ENCODE measurements at places on chromosomes 6 and 20.
A peak's percentile ranks its signal among the peaks of the same experiment; 100 is the strongest.

DNA sequence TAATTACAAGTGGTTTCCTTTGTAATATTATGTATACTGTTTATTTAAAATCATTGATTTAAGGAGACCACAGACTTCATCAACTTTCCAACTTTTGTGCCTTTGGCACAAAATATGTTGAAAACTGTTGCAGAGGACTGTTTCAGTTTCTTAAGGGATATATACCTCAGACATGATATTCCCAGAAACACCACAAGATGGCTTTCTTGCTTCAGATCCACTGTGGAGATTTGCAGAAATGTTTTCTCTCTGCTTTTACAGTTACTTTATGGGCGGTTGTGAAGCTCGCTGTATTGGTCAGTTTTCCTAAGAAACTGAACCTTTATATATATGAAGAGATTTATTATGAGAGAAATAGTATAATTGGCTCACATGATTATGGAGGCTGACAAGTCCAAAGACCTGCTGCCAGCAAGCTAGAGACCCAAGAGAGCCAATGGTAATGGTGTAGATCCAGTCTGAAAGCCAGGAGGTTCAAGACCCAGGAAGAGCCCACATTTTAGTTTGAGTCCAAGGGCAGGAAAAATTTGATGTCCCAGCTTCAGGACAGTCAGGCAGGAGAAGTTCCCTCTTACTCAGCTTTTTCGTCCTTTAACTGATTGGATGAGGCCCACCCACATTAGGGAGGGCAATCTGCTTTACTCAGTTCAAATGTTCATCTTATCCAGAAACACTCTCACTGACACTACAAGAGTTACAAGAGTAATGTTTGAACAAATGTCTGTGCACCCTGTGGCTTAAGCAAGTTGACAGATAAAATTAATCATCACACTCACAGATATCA is 12.8 kb downstream of the ME1 start:
- DNase-seq = peak; percentile 63

DNA sequence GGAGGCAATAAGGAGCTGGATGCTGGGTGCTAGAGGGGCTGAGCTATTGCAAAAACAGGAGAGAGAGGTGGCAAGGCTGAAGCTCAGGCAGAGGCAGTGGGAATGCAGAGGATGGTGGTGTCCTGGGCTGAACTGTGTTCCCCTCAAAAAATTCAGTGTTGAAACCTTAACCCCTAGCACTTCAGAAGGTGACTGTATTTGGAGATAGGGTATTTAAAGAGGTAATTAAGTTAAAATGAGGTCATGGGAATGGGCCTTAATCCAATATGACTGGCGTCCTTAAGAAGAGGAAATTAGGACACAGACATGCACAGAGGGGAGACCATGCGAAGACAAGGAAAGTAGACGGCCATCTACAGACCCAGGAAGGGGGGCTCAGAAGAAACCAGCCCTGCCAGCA is 11.5 kb upstream of the MMP9 start:
- DNase-seq = no peak

GRCh38 chr6:168678588-168678987 is 237.6 kb downstream of the SMOC2 start:
- DNase-seq = no peak

DNA sequence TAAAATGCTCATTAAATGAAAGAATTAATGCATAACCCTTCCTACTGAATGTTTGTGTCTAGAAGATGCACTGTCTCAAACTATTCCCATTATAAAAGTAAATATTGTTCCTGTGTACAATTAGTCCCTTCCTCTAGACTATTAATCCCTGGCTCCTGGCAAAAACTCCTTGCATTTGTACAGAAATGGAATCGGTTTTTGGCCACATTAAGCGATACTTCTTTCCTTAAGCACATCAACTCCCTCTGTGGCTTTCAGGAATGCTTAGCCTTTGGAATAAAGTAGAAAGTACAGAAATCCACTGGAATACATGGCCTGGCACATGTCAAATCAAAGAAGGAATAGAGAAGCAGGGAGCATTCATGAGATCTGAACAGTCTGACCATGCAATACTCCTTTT is 179.8 kb downstream of the GMPR start:
- DNase-seq = no peak

GRCh38 chr20:57907131-57908000 is 197.6 kb upstream of the PMEPA1 start:
- DNase-seq = no peak

DNA sequence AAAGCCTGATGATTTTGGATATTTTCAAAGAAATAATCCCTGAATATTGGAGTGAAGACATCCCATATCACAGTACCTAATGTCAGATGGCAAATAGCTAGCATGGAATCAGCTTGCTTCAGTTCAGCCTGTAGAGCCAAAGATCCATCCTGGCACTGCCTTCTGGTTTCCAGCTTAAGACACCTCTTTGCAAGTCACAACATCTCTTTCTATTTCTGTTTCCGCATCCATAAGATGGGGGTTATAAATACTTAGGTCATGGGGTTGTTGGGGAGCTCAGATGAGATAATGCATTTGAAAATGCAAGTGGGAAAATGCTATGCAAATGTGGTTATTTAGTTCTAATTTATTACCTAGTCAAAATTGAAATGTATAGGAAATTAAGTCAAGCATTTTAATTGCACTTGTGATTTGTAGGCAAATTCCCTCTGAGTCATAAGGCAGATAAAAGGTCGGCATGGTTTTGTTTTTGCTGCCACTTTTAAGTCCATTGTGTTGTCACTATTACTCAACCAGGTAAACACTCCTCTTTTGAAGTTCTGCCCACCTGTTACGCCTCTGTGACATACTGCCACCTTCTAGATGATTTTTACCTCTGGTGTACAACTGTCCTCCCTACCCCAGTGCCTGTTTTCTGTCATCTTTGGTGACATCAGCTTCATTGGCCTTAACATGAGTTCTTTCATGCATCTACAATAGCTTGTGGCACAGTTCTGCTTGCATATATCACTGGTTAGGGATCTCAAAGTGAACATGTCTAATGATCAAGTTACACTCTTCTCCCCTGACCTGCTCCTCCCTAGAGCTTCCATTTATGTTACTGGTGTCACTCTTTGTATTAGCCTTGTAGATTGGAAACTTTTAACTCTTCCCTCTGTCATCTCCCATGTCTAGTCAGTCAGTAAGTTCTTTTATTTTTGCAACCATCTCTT is 96.6 kb downstream of the CDKAL1 start:
- DNase-seq = no peak

DNA sequence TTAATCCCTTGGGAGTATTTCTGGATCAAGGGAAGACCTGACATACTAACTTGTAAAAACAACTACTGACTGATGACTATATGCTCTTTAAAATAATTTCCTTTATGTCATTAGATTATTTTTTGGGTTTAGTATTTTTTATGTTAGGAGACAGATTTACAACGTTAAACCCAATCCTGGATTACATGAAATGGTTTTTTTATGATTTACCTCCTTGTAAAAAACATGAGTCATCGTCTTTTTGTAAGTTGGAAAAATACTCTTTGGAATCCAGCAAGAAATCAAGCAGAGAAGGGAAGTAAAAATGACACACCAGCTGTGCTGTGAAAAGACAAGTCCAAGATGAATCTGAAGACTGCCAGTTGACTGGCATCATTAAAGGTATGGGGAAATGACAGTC is 6.7 kb downstream of the STK4 start:
- DNase-seq = no peak

DNA sequence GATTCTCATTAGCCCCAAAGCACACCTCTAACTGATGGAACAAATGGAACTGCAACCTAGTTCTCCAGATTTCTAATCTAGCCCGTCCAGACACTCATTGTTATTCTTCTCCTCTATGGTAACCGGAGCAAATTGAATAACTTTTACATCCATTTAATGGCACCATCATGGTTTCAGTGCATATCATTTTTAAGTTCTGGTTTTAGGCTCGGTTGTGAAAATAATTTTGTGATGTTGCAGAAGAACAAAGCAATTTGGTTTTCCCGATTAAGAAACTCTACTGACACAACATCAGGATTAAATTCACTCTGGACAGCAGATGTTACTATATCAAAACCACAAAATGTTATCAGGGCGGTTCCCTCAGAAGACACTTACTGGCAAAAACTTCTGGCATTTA is 42.5 kb upstream of the HBS1L start:
- no peak for DNase-seq

DNA sequence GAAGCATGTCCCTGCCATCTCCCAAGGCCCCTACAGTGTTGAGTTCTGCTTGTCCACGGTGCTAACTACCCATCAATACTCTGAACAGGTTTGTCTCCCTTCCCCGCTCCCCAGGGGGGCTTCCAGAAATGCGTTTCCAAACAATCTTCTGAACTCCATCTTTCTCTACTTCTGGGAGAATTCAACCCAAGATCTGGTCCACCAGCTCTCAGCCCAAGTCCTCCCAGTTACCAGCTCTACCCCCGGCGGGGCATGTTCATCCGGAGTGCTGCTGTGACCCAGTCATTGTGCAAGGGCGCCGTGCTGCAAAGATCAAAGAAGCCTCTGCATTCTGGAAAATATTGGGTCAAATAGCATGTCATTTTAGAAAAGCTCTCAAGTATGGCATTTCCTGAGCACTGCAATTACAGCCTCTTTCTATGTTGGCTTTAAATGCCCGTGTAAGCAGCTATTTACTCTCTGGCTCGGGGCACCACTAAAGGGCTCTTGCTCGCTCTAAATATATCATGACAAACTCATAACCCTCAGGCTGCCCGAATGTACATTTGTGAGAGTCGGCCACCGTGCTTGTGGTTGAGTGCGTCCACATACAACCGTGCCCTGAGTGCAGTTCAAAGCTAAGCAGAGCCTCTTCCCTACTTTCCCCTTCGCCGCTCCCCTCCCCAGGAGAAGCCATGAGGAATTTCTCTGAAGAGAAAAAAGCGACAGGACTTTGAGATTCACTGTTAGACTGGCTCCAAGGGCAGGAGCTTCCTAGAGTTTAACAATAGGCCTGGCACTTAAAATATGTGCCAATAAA is 71.6 kb downstream of the BANF2 start:
- no peak for DNase-seq

DNA sequence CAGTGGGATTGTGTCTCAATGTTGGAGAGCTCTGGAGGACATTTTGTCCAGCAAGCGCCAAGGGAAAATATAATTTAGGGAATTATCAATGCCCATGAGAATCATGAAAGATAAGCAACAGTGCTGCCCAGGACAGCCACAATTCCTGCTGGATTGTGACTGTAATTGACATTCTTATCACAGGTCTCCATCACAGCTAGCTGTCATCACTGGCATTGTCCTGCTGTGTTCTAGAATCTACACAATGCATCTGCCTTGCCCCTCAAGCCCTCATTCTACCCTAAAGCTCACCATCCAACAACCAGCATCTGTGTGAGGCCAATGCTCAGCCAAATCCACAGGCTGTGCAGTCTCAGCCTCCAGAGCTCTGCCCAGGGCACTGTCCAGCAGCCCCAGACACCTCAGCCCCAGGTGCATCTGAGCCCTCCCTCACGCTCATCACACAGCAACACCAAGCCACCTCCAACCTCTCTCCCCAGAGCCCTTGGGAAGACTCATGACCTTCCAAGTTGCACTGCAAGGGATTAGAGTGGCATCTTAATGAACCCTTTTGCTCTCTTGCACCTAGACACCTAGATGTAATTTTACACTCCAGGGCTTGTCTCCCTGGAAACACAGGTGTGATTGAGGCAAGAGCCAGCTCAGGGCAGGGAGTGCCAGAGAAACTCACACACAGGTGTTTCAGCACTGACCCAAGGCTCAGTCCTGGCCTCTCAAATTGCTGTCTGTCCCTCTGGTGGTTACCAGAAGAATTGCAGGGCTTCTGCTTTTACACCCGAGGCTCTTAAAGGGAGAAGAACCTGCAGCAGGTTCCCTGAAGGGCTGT is 85.2 kb upstream of the PHACTR3 start:
- DNase-seq = peak; percentile 34

DNA sequence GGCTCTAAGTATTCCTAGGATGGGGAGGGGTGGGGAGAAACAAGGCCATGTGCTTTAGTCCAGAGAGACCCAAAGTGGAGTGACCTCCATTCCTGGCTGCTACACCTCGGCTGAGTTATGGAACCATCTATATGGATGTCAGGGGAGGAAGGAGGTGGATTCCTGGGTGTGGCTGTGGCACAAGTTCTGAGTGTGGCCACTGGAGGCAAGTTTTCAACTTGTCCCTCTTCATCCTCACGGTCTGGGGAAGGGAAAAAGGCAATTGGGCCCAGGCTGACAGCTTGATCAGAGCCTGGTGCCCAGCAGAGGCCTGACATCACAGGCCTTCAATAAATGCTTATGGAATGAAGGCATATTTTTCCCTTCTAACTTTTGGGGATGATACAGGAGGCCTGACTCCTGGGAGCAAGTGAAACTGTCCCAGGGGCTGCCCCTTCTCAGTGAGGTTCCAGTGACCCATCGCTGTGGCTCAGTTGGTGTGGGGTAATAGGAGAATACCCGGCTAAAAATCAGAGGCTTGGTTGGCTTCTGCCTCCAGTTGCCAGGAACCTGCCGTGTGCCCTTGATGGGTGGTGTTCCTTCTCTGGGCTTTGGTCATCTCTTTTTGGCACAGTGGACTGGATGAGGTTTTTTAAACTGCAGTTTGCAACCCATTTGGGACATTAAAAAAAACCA is 1.8 kb upstream of the ITPR3 start:
- no peak for DNase-seq

- DNase-seq = no peak
Measured at GRCh38 chr6:87444362-87444761, 28.4 kb upstream of the SLC35A1 start.

DNA sequence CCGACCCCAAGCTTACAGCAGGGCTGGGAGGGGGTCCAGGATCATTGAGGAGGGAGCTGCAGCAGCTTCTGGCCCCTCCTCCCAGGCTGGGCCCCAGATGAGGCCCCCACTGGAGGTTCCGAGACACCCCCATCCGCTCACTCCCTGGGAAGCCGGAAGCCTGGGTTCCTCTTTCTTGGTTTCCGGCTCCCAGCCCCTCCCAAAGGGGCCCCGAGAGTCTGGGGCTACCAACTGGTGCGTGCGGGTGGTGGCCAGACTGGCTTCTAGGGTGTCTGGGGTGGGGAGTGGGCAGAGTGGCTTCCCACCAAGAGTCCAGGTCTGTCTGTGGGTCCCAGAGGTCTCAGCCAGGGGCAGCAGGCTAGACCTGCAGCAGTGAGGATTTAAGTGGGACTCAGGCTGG is 2.2 kb downstream of the RGS19 start:
- DNase-seq = peak; percentile 52

DNA sequence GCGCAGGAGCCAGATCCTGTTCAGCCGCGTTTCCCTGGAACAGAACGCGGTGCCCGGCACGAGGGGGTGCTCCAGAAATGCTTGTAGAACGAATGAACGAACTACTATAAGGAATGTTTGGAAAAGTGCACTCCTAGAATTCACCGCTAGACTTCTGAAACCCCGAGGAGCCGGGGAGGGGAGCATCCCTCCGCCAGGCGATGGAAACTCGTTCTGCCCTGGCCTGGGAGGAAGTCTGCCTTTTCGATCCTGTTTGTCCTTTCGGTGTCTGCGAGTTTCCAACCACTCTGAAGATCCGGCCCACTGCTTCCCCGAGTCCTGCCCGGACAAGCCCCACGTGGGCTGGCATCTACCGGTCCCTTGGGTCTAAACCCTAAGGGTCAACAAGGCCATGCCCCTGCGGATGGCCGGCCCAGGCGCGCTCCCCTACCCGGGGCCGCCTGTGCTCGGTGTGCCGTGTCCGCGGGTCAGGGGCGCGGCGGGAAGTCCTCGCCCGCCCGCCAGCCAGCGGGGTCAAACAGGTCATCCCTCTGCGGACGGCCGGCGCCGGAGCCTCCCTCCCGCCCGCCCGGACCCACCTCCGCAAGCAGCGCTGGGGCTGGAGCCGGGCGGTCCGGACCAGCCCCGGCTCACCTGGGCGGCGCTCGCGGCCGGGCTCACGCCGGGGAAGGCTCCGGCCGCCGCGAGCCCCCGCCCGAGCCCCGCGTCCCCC is 526 bp downstream of the SULF2 start:
- no peak for DNase-seq

GRCh38 chr20:9736373-9736772 is 102.5 kb downstream of the PAK5 start:
- DNase-seq = no peak

All from pons (tissue), 1 donor.